ENCODE measurements at places on chromosomes 7 and 10. TPM values are rescaled to one million over a fixed set of nuclear protein-coding genes. Genes with fewer than 3 reads are reported as not detected.

The NAT16 gene
- 0.06 TPM for total RNA-seq

The FZD8 gene
- total RNA-seq, result 8.7 TPM

The SNX10 gene
- total RNA-seq, result 4.9 TPM

The DGKI gene
- total RNA-seq, result 0.86 TPM

The NSUN5 gene
- total RNA-seq, result 54.6 TPM

The GRM8 gene
- total RNA-seq, result not detected

The IL6 gene
- total RNA-seq, result 4.6 TPM

The PIK3CG gene
- total RNA-seq, result not detected

The ALKBH4 gene
- 9.3 TPM for total RNA-seq

The PLPP4 gene
- 0.18 TPM for total RNA-seq

The CHAT gene
- total RNA-seq, result not detected

The PTPRN2 gene
- total RNA-seq, result 0.93 TPM

The WNT2 gene
- total RNA-seq, result 0.06 TPM

The OIT3 gene
- not detected for total RNA-seq

The RPEL1 gene
- not detected for total RNA-seq

The C7orf33 gene
- total RNA-seq, result not detected

The ASB15 gene
- not detected for total RNA-seq

The GIMAP2 gene
- total RNA-seq, result not detected

The UBE2H gene
- 68.8 TPM for total RNA-seq

The CRHR2 gene
- total RNA-seq, result not detected

The GBX1 gene
- total RNA-seq, result 0.17 TPM

The AS3MT gene
- total RNA-seq, result 0.94 TPM

The SPDYE9 gene
- total RNA-seq, result not detected

The TRIM74 gene
- not detected for total RNA-seq

The PSD gene
- total RNA-seq, result 0.43 TPM

The ATXN7L1 gene
- total RNA-seq, result 5.7 TPM

The C7orf57 gene
- 0.24 TPM for total RNA-seq

The MPP7 gene
- 0.23 TPM for total RNA-seq

The IFIT1B gene
- not detected for total RNA-seq

The PALD1 gene
- 7.9 TPM for total RNA-seq

The THAP5 gene
- 20.0 TPM for total RNA-seq

The FBXW4 gene
- total RNA-seq, result 23.7 TPM

The GPER1 gene
- 0.89 TPM for total RNA-seq

The GRID1 gene
- total RNA-seq, result 0.42 TPM

The KIAA1549 gene
- total RNA-seq, result 8.2 TPM

The PARG gene
- total RNA-seq, result 20.3 TPM

The SPDYE1 gene
- total RNA-seq, result not detected

The TEX36 gene
- not detected for total RNA-seq

The ERVW-1 gene
- not detected for total RNA-seq

The MALRD1 gene
- total RNA-seq, result not detected

The ANXA8 gene
- 32.8 TPM for total RNA-seq

The LRIT2 gene
- total RNA-seq, result not detected

The OPN1SW gene
- total RNA-seq, result not detected

Measured in A549 treated with RU486 at 1 μM for 4 hours (cell line).